ENCODE measurements at places on chromosomes 3 and 15. TPM values are rescaled to one million over a fixed set of nuclear protein-coding genes. Genes with fewer than 3 reads are reported as not detected.

SLC30A4 gene
- total RNA-seq: 6.5 TPM

BUB1B gene
- total RNA-seq: 23.4 TPM

CASR gene
- total RNA-seq: not detected

DNA sequence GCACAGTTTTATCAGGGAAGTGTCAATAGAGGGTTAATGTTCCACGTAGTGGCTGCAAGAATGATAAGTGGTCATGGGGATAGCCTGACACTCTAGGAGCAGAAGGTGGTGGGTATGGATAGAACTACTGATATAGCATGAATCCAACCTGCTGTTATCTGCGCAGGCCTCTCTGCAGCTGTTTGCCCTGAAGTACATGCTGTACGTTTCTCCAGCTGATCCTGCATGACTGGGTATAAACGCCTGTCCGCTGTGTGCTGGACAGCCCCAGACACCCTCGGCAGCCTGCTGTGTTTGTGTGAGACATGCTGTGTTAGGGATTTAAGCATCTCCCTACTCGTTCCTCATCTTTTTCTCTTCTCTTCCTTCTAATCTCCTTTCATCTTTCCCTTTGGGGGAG lies 87.1 kb downstream of the LPP start:
- peaks cover 34% of the 10 kb centered on the region for H3K4me1 ChIP-seq
- no peak for DNase-seq
- no peak overlapping the region for H3K27ac ChIP-seq
- H3K36me3 ChIP-seq: no peaks in the 10 kb centered on the region

GRCh38 chr15:34049112-34049511 lies 10.1 kb upstream of the AVEN start:
- no peak overlapping the region for H3K4me3 ChIP-seq
- no peaks in the 10 kb centered on the region for H3K36me3 ChIP-seq
- peak overlapping the region; percentile 35 for H3K27ac ChIP-seq
- no peaks in the 10 kb centered on the region for H3K27me3 ChIP-seq
- DNase-seq: peak; percentile 68

DNA sequence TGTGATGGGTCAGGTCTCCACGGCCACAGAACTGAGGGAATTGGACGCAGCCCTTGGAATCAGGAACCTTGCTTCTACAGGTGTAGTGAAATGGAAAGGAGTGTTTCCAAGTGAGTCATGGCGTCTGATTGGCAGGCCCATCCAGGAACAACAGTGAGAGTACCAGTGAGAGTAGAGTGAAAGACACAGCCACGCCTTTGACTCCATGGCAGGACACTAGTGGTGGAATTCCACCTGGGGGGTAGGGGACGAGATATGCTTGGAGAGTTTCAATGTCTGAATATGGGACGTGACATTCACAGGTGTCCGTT lies 3.0 kb upstream of the SLC28A1 start:
- no peaks in the 10 kb centered on the region for H3K27me3 ChIP-seq
- no peak for DNase-seq
- H3K27ac ChIP-seq: no peak overlapping the region
- H3K36me3 ChIP-seq: no peaks in the 10 kb centered on the region
- no peaks in the 10 kb centered on the region for H3K4me1 ChIP-seq

- no peak for DNase-seq
- H3K27me3 ChIP-seq: no peaks in the 10 kb centered on the region
- H3K4me3 ChIP-seq: no peak overlapping the region
- no peaks in the 10 kb centered on the region for H3K36me3 ChIP-seq
These were observed 41.2 kb upstream of the ADAMTS9 start for GRCh38 chr3:64728994-64729393.

DNA sequence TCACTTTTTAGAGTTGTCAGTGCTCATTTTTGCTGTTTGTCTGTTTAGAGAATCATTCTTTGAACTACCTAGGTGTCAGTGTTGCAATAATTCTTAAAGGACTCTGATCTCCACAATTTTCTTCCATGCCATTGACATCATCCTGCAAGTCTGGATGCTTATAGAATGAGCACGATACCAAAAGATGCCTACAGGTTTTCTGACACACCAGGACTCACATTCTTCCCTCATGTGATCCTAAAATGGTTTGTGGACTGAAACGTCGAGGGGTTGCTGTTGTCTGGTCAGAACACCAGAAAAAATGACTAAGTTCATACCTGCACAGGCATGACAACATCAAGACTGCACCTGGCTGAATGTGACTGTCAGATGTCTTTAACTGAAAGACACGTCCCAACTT lies 95.9 kb downstream of the SEMA5B start:
- H3K4me1 ChIP-seq: no peaks in the 10 kb centered on the region
- peaks cover 55% of the 10 kb centered on the region for H3K27me3 ChIP-seq
- H3K4me3 ChIP-seq: no peak overlapping the region
- H3K36me3 ChIP-seq: no peaks in the 10 kb centered on the region
- no peak for DNase-seq
- H3K27ac ChIP-seq: no peak overlapping the region

GRCh38 chr3:173711619-173712018 lies 314.1 kb downstream of the NLGN1 start:
- no peak overlapping the region for H3K4me3 ChIP-seq
- no peaks in the 10 kb centered on the region for H3K4me1 ChIP-seq
- no peak overlapping the region for H3K27ac ChIP-seq
- DNase-seq: no peak
- H3K27me3 ChIP-seq: no peaks in the 10 kb centered on the region

All from GM23248 (cell line).